ENCODE measurements at places on chromosomes 11 and 22. TPM values are rescaled to one million over a fixed set of nuclear protein-coding genes. Genes with fewer than 3 reads are reported as not detected.

DNA sequence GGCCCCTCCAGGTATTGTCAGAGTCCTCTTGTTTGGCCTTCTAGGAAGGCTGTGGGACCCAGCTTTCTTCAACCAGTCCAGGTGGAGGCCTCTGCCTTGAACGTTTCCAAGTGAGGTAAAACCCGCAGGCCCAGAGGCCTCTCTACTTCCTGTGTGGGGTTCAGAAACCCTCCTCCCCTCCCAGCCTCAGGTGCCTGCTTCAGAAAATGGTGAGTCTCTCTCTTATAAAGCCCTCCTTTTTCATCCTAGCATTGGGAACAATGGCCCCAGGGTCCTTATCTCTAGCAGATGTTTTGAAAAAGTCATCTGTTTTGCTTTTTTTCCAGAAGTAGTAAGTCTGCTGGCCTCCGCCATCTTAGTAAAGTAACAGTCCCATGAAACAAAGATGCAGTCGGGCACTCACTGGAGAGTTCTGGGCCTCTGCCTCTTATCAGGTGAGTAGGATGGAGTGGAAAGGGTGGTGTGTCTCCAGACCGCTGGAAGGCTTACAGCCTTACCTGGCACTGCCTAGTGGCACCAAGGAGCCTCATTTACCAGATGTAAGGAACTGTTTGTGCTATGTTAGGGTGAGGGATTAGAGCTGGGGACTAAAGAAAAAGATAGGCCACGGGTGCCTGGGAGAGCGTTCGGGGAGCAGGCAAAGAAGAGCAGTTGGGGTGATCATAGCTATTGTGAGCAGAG is at the start of gene CD3E:
Gene CD3E (plus strand): TSS at position 163 of the 681 bp plus-strand sequence. CDS start 223 bp downstream, at position 386.
- peak; percentile 87 for DNase-seq

DNA sequence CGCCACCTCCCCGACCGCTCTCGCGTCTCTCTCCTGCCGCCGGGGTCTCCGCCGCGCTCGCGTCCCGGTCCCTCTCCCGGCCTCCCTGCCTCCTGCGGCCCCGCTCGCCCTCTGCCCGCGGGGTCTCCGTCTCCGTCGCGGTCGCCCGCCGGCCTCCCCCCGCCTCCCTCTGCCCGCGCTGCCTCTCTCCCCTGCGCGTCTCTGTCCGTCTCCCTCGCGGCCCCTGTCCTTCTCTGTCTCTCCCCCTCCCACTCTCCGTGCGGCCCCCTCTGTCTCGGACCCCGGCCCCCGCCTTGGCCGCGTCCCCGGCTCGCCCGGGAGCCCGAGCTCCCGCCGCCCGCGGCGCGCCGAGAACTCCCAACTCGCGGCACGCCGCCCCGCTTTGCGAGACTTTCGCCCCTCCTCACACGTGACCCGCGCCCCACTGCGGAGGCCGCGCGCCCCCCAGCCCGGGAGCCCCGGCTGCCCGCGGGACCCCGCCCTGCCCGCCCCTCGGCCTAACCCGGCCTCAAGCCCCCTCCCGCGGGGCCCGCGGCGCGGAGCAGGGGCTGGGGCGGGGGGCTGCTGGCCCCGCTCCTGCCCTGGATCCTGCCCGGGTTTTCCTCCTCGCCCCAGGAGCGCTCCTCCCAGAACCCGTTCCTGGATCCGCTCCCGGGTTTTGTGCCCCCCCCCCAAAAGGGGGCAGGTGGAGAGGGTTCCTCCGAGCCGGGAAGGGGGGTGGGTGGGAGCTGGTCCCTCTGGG is 702 bp upstream of the KCNJ4 start:
- DNase-seq = no peak

GRCh38 chr11:71936825-71937224 is 8.0 kb downstream of the RNF121 start:
- no peak for DNase-seq

GRCh38 chr11:117510646-117511045 is 183.0 kb downstream of the CEP164 start:
- no peak for DNase-seq

GRCh38 chr11:121253951-121254350 is 38.6 kb upstream of the SC5D start:
- DNase-seq = no peak

GRCh38 chr11:70205766-70206165 is 2.7 kb downstream of the FADD start:
- DNase-seq = peak; percentile 40

- no peak for DNase-seq
Observed at GRCh38 chr11:111305876-111306275, 7.5 kb downstream of the POU2AF3 start.

DNA sequence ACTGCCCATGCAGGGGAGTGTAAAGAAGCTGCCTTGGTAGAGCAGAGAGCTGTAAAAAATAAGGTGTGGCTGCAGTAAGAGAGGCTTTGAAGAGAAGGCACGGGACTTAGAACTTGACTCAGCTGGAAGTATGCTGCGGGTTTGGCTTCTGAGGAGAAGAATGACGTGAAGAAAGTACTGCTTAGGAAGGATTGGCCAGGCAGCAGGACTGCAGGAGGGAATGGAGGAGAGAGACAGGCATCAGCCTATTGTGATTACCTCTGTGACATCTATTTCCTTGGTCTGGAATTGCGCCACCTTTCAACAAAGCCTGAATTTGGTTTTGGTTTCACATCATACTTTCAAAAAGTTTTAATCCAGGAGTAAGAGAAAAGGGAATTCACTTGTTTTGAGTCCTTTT is 22.5 kb downstream of the PRRG4 start:
- no peak for DNase-seq

DNA sequence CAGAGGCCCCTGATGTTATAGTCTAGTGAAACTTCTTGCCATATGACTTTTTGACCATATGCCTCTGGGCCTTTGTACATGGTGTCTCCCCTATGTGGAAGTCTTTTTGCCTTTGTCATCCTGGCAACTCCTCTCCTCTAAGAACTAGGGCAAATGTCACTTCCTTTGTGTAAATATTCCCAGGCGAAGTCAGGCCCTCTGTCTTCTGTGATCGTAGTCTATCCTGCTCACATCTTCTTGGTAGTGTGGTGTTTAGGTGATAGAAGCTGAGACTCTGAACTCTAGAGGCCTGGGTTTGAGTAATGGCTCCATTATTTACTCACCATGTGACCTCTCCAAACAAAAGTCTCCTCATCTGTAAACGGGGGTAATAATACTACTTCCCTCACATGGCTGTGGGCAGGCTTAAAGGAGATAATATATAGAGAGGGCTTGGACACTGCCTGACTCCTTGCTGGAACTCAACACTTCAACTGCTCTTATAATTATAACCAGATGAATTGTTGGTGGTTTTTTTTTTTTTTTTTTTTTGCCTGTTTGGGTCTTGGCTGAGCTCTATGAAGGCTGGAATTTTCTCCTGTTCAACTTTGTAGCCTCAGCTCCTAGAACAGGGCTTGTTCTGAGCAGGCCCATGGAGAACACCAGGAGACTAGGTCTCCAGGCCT is 43.8 kb downstream of the INSC start:
- DNase-seq = no peak

- DNase-seq = no peak
Observed at GRCh38 chr11:62438641-62439040, 19.8 kb downstream of the SCGB1A1 start.

Gene STARD10
- 4.0 TPM for total RNA-seq

Gene RBM7
- total RNA-seq = 38.4 TPM

Gene TBX10
- total RNA-seq = not detected

Gene BEST1
- total RNA-seq = not detected

Gene MMP11
- 0.55 TPM for total RNA-seq

Gene ASCL2
- total RNA-seq = 0.13 TPM

Gene SWAP70
- total RNA-seq = 11.5 TPM
